ENCODE measurements at places on chromosomes 5 and 9. TPM values are rescaled to one million over a fixed set of nuclear protein-coding genes. Genes with fewer than 3 reads are reported as not detected.

- peak; percentile 88 for DNase-seq
Observed at GRCh38 chr9:98085944-98086343, 29.4 kb downstream of the NANS start.

GRCh38 chr9:121634329-121635261 is 16.8 kb upstream of the DAB2IP start:
- DNase-seq: peak; percentile 94

DNA sequence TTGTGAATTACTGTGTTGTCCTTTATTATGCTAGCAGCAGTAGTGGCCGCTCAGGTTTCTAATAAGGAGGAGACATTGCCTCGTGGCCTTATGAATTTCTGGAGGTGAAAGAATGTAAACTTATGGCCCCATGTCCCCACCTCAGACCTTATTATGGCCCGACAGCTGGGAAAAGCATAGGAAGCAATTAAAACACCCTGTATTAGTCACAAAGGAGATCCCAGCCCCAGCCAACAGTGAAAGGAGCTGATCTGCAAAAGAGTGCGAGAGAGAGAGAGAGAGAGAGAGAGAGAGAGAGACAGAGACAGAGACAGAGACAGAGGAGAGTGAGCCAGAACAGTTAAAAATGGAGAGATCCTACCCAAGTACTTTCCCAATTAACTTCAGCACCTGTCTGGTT is 269.3 kb downstream of the DMRT2 start:
- DNase-seq: no peak

DNA sequence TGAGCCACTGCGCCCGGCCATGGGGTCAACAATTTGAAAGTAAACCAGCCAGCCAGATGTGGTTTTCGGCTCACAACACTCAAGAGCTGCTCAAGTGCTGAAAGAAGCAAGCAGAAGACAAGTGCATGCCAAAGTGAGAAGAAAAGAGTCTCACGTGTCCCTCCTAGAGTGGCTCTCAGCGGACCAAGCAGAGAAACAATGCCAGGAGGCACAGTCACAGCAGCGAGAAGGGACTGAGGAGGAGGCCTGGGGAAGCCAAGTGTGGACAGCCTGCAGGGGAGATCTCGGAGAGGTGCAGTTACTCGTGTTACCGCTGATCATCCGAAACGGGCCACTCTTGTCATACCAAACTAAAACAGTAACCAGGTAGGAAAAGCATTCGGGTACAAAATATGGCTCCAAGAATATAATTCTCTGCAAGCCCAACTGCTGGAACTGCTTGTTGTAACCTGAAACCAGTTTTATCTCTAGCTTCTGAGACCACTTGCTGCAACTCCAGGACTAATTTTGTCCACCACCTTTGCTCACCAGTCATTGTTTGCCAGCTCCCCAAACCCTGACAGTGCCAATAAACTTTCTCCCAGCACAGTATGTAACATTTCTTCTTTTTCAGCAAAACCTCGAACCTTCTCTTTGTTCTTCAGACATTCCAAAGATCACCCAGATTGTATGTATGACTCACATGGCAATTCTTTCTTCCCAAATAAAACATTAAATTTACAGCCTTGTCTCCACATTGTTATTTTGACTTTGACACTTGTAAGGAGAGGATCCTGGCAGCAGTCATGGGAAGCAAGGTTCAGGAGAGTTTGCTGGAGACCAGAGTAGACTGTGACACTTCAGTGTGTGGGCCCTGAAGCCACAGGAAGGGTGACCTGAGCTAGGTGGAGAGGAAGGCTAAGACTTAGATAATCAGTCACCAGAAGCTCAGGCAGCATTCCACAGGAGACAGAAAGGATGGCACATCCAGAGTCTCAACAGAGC is 6.3 kb downstream of the SLC35D2 start:
- DNase-seq: no peak

- no peak for DNase-seq
Observed at GRCh38 chr9:13807118-13807517, 506.8 kb downstream of the NFIB start.

DNA sequence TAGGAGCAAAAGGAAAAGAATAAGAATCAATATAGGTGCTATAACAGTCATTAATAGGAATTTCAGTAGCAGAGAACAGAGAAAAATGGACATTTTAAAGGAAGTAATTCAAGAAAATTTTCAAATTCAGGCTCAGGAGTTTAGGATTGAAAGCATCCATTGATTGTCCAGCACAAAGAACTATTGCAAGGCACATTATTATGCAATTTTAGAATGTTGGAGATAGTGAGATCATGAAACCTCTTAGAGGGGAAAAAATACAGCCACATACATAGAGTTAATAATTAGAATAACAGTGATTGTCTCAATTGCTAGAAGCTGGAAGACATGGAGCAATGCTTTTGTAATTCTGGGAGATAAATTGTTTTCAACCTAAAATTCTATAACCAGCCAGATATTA is 31.5 kb downstream of the CNTLN start:
- no peak for DNase-seq

DNA sequence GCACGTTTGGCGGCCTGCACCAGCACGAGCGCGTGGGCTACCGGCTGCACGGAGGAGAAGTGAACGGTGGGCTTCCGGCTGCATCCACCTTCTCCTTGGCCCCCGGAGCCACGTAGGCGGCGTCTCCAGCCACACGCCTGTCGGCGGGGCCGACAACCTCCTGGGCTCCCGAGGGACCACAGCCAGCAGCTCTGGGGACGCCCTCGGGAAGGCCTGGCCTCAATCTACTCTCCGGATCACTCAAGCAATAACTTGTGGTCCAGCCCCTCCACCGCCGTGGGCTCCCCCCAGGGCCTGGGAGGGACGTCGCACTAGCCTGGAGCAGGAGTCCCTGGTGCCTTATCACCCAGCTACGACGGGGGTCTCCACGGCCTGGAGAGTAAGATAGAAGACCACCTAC is 73.7 kb downstream of the INSL6 start:
- DNase-seq: peak; percentile 20

DNA sequence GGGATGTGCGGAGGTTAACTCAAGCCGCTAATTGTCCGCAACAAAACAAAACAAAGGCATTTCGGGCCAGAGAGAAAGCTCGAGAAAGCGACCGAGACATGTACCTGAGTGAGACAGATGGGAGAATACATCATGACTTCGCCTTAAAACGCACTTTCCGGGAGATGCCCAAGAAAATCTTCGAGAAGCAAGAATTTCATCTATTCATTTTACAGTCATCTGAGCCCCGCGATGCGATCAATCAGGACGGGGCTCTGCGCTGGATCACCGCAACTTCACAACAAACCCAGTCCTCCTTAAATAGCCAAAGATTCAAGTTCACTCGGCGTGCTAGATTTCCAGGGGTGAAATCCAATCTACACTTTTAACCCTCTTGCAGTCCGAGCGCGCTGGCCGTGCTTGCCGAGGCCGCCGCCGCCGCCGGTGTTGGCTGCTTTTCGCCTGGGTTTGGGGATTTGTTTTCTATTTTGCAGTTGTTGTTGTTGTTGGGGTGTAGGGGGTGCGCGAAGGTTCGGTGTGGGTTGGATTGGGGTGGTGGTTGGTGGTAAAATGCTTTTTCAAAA is 482 bp downstream of the NFIB start:
- DNase-seq: peak; percentile 60

DNA sequence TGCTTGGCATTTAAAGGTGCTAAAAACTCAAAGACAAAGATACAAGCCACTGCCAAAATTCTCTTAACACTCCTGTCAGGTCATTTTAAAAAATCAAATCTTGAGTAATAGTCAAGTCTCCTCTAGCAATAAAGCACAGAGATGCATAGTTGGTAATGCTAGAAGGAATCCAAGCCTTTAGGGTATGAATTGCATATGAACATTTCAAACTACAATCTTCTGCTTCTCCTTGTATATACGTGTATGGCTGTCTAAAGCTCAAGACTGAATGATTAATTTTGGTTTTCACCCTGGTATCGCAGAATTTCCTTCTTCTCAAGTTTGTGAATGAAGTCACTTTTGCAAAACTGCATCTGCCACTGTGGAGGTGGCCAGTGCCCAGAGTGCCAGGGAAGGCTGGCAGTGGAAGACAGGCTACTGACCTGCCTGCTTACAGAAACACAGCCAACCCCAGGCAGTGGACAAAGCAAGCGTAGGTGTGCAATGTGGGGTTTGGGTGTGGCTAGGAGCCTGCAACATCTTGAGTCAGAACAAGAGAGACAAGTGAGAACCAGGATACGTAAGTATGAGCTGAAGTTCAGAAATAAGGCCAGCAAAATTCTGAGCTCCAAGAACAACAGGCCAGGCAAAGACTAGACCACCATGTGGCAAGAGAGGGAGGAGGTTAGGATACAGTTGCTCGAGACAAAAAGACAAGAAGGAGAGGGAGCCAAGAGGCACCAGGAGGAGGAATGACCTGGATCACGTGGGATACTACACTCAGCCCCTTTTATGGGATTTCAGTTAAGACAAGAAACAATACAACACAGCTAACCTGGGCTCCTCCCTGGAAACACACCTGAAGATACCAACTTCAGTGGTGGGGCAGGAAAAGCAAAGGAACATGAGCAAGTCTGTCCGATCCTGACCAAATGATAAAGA is 22.6 kb downstream of the MYO10 start:
- DNase-seq: no peak

DNA sequence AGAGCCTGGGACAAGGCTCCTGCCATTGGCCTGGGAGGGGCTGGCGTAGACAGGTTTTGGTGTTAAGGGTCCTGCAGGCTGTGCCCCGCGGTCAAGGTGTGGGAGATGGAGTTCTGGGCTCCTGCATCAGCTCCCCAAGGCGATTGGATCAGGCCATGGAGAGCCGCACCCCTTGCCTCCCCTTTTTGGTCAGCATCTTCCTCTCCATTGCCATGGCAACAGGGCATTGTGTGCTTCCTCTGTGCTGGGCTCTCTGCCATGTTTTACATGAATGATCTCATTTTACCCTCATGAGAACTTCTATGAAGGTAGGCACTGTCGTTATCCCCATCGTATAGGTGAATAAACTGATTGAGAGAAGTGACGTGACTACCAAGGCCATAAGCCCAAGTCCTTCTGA is 344.3 kb upstream of the CLINT1 start:
- DNase-seq: no peak

SMAD5 gene
- total RNA-seq: 45.2 TPM

DNA sequence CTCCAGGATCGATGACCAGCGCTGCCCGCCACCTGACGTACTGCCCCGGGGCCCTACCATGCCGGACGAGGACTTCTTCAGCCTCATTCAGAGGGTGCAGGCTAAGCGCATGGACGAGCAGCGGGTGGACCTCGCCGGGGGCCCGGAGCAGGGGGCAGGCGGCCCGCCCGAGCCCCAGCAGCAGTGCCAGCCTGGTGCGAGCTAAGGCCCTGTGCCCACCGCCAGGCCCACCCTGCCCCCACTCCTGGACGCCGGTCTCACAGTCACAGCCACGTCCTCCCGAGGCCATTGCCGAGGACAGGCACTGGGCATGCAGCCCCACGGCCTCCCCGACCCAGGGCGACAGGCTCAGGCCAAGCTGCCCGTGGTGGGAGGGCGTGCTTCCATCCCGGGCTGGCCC is 5.5 kb downstream of the DNLZ start:
- peak; percentile 72 for DNase-seq

DIPK1B gene
- total RNA-seq: 75.7 TPM

- no peak for DNase-seq
Observed at GRCh38 chr9:116550696-116551436, 136.2 kb upstream of the TRIM32 start.

DNA sequence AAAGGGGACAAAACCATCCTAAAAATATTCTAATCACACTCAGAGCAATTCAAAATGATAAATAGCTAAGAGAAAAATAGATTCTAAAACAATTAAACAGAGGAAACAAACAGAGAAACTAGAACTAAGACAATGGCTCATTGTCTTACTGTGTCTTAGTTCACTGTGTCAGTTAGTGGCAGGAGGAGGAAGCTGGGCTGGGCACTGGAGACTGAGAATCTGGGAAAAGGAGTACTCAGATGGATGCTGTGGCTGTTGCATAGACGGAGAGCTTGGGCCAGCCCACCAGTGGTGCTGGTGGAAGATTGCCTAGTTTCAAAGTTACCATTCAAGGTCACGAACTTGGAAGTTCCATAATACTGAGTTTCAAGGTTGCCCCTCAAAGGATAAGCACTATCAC is 94.7 kb upstream of the IFNK start:
- no peak for DNase-seq

- DNase-seq: no peak
Observed at GRCh38 chr9:88746029-88746742, 211.2 kb downstream of the NXNL2 start.

- no peak for DNase-seq
Observed at GRCh38 chr9:69003051-69003450, 10.9 kb downstream of the PRKACG start.

GRCh38 chr9:92947268-92948037 is at the start of gene FGD3:
TSS of gene FGD3 (plus strand) at chr9:92947523. CDS start at chr9:92976257, 28,734 bp downstream.
- peak; percentile 86 for DNase-seq

DNA sequence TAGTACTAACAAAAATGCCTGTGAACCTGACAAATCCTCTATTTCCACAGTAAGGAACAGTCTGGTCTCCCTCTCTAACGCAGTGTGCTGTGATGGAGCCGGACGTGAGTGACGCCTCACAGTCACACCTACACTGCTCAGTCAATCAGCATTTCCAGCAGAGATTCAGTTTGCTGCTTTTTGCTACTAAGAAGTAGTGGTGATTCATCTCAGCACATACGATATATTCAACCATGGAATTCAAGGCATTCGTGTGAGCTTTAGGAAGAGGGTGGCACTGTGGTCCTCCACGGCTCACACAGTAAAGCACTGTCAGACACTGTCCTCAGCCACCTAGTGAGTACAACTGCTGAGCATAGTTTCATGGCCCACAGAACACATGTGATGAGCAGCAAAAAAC is 70.9 kb downstream of the SETX start:
- DNase-seq: no peak

PRSS3 gene
- total RNA-seq: not detected

- peak; percentile 69 for DNase-seq
Observed at GRCh38 chr9:35598866-35599590, 6.0 kb upstream of the TESK1 start.

All from H7 (cell line).